ENCODE measurements at places on chromosomes 3 and 15. TPM values are rescaled to one million over a fixed set of nuclear protein-coding genes. Genes with fewer than 3 reads are reported as not detected.

TRAK1 gene
- 28.8 TPM for polyA plus RNA-seq

ERC2 gene
- polyA plus RNA-seq: 4.3 TPM

CPB1 gene
- 0.75 TPM for polyA plus RNA-seq

CLDN11 gene
- polyA plus RNA-seq: 104 TPM

USP3 gene
- polyA plus RNA-seq: 20.7 TPM

NPAP1 gene
- polyA plus RNA-seq: not detected

LRRC31 gene
- not detected for polyA plus RNA-seq

TMIE gene
- polyA plus RNA-seq: 2.1 TPM

OGG1 gene
- 23.0 TPM for polyA plus RNA-seq

CKMT1A gene
- 40.5 TPM for polyA plus RNA-seq

CCRL2 gene
- 0.53 TPM for polyA plus RNA-seq

FNDC3B gene
- polyA plus RNA-seq: 2.7 TPM

CAMK2N2 gene
- polyA plus RNA-seq: 94.8 TPM

KIF15 gene
- 12.0 TPM for polyA plus RNA-seq

TMC3 gene
- not detected for polyA plus RNA-seq

SLC35A5 gene
- 43.1 TPM for polyA plus RNA-seq

DNAJC17 gene
- 45.6 TPM for polyA plus RNA-seq

PPM1M gene
- 15.2 TPM for polyA plus RNA-seq

ALDH1A3 gene
- polyA plus RNA-seq: 1.8 TPM

CPNE9 gene
- polyA plus RNA-seq: 2.7 TPM

GATM gene
- polyA plus RNA-seq: 58.9 TPM
